8988T (cell line): ENCODE measurements at places on chromosomes 5 and 9.

GRCh38 chr5:117769877-117770276 is 1195.3 kb upstream of the SEMA6A start:
- DNase-seq, result no peak

DNA sequence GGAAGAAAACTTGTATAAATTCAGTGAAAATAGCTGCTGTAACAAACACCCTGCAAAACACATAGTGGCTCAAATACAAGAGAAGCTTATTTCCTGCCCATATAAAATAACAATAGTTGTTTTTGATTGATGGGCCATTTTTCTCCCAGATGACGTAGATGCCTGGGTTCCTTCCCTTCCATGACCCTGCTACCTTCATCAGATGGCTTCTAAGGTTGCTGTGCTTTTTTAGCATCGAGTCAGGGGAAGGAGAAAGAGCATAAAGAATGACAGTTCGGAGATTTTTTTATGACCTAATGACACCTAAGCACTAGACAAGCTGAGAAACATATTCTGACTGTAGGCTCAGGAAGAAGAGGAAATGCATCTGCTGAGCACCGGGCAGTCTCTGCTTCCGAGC is 34.7 kb upstream of the DPYSL3 start:
- no peak for DNase-seq

DNA sequence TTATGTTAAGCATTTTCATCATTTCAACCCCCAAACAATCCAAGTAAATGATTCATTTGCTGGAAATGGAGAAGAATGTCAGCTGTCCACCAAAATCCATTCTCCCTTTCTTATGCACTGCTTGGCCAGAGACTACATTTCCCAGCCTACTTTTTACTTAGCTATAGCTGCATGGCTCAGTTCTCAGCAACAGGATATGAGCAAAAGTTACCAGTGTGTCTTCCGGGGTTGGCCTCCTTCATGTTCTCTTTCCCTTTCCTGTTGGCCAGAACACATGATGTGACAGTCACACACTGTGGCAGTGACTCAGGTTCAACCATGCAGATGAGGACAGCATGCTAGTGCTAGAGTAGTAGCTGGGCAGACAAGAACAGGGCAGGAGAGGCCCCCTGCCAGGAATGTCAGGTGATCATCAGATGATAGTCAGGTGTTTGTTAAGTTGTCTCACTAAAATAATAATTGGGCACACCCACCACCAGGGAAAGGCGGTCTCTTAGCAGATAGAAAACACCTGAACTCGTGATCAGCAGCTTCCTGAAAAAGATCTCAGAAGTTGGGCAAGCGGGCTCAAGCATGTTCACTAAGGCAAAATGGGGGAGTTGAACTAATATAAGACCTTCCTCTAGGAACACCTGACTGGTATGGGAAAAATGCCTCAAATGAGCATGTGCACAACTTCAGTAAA is 12.2 kb downstream of the GPR150 start:
- no peak for DNase-seq

- DNase-seq, result peak; percentile 84
These were observed 6.9 kb downstream of the NOL6 start for GRCh38 chr9:33466565-33467495.

GRCh38 chr5:57448751-57449150 is 33.9 kb downstream of the ACTBL2 start:
- DNase-seq, result no peak

DNA sequence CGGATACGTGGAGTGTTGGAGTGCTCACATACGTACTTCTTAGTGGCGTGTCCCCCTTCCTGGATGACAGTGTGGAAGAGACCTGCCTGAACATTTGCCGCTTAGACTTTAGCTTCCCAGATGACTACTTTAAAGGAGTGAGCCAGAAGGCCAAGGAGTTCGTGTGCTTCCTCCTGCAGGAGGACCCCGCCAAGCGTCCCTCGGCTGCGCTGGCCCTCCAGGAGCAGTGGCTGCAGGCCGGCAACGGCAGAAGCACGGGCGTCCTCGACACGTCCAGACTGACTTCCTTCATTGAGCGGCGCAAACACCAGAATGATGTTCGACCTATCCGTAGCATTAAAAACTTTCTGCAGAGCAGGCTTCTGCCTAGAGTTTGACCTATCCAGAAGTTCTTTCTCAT is 73.5 kb upstream of the OTULINL start:
- no peak for DNase-seq

DNA sequence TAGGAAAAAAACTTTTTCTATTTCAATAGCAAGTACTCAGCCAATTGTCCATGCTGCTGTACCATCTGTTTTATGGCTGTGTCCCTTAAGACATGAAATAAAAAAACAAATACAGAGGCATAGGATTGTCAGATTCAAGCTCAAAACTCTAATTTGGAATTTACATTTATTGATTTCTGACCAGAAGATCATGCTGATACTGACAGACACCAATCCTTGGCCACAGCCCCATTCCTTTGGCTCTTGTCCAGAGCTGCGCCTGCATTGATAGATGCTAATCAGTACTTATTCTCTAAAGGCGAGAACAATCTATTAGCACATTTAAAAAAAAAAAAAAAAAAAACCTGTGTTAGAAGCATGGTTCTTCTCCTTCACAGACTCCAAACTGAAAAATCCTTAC is 384.6 kb downstream of the TMEM232 start:
- no peak for DNase-seq

DNA sequence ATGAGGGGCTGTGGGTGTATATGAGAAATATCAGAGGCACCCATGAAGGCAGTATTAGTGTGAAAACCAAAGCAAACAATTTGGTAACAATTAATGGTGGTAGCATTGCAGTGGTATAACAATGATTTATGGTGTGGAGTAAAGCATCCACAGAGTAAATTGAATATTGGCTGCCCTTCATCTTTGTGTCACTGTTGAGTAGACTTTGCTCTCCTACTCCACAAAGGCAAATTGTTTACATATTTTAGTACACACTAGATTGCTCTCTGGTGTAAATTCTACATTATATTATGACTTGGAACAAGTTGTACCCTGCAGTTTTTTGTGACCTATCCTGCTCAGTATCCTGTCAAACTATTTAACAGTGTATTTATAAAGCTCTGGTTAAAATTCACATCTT is 455.5 kb upstream of the RORB start:
- DNase-seq, result no peak

DNA sequence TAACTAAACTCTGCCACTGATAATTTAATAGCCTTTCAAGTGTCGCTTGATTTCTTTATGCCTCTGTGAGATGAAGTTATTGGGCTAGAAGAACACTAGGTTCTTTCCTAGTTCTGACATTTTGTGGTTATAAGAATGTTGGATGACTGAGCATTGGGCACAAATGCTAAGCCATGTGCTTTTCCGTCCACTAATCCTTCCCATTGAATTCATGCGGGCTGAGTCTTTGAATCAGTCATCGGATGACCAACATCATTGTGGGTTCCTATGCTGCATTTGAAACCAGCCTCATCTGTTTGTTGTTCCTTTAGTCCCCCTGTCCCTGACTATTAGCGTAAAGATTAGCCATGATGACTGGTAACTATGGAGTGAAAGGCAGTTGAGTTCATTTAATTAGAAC is 58.5 kb downstream of the ALDH1A1 start:
- DNase-seq, result no peak

- DNase-seq, result no peak
These were observed 4.5 kb upstream of the GRHPR start for GRCh38 chr9:37417857-37418618.

DNA sequence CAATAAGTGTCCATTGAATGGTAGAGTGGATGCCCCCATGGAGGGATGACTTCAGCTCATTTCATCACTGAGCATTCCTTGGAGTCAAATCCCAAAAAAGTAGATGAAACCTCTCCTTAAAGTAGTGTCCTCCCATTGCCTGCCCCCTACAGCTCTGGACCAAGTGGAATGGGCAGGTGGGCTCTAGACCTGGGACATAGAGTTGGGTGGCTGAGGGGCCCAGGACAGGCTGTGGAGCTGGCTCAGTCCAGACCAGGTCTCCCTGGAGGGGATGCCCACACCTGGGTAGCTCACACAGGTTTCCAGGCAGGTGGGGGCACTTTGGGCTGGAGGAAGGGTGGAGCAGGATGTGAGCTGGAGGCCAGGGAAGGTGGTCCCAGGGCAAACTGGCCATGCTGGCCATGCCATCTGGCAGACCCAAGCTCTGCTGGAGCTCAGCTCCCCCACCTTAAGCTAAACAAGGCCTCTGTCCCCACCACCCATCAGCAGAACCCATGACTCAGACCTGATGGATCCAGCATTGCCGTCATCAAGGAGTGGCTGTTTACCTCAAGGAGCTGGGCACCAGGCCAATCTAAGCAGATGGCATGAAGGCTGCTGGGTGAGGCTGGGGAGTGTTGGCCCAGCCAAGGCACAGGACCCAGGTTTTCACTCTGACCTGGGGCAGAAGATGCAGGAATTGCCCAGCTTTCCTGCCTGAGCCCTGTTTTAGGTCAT is 6.2 kb upstream of the SPINK4 start:
- peak; percentile 29 for DNase-seq

DNA sequence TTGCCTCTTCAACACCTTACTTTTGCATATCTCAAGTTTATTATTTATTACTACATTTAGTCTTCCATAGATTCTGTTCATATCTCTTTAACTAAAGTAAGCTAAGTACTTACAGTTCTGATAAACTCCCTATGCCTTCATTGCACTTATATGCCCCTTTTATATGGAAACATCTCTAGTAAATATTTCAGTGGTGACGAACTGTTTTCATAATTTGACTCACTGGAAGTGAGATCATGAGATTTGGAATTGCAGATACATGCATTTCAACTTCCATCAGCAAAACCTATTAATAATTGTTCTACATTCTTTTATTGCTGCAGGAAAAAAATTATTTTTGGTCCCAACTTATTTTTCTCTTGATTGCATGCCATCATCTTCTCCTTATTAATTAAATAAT is 263.5 kb downstream of the CD180 start:
- DNase-seq, result no peak
